ENCODE measurements at places on chromosomes 7 and 10. TPM values are rescaled to one million over a fixed set of nuclear protein-coding genes. Genes with fewer than 3 reads are reported as not detected.
A peak's percentile ranks its signal among the peaks of the same experiment; 100 is the strongest.

DNA sequence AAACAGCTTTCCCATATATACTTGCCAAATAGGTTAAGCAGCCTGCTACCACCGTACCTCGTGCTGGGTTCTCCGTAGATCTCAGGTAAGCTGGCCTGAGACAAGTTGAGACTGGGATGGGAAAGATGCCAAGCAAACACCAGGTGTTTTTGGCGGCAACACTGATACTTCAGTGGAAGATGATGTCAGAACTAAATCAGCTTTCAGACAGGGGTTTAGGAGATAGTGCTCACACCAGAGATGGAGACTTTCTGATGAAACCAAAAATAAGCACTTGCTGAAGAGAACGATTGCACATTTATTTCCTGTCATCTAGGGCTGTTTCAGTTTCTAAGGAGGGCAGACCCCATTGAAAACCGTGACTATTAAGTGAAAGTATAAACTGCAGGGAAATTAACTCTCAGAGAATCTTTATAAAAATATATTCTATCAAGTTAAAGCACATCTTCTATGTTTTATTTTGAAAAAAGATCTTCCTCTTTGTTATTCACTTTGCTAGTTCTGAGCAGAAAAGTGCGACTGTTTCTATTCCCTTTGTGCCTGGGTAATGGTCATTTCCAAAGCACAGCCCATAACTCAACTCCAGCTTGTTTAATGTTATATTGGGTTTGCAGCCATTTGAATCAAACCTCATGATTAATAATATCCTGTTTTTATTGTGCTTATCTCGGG is 149.9 kb downstream of the CPED1 start:
- no peaks in the 10 kb centered on the region for H3K36me3 ChIP-seq
- peak overlapping the region; percentile 52 for H3K27ac ChIP-seq
- peak; percentile 10 for DNase-seq
- peaks cover 4% of the 10 kb centered on the region for H3K27me3 ChIP-seq

DNA sequence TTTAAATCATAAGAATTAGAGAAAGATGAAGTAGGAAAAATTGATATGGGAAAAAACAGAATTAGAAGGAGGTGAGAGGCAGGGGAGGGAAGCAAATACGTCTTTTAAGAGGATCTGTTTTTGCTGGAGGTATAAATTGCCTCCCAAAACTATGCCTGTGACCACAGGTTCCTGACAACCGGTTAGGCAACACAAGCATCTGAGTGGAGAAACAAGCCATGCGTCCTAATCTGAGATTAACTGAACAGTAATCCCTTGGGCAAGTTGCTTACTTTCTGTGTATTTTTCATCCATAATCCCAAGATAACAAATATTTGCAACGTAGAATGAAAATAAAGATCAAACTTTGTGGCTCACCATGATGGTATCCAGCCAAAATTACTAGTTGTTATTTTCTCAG is 149.2 kb downstream of the C1GALT1 start:
- H3K4me3 ChIP-seq: no peak overlapping the region
- H3K36me3 ChIP-seq: no peaks in the 10 kb centered on the region
- no peak for DNase-seq
- H3K4me1 ChIP-seq: peaks cover 5% of the 10 kb centered on the region
- H3K27me3 ChIP-seq: peaks cover 6% of the 10 kb centered on the region

DNA sequence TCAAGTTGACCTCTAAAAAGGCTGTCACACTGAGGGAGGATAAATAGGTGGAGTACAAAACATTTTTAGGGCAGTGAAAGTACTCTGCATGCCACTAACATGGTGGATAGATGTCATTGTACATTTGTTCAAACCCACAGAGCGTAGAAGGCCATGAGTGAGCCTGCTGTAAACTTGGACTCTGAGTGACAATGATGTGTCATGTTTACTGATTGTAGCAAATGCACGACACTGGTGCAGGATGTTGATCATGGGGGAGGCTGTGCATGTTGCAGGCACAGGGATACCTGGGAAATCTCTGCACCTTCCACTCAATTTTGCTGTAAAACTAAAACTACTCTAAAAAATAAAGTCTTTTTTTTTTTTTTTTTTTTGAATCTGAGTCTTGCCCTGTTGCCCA is 52.5 kb upstream of the GRID1 start:
- H3K36me3 ChIP-seq: no peaks in the 10 kb centered on the region
- no peak overlapping the region for H3K4me3 ChIP-seq
- peaks cover 8% of the 10 kb centered on the region for H3K27me3 ChIP-seq
- DNase-seq: no peak
- no peak overlapping the region for H3K27ac ChIP-seq

DNA sequence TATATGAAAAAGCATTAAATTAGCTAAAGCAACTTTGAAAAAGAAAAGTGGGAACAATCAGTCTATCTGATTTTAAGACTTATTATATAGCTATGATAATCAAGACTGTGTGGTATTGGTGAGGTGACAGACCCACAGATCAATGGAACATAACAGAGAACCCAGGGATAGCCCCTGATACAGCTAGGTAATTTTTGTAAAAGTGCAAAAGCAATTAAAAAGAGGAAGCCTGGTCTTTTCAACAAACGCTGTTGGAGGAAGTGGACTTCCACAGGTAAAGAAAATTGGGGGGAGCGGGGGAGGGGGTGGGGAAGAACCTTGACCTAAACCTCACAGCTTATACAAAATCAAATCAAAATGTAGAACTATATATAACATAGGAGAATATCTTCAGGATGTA is 45.4 kb downstream of the GNA12 start:
- no peaks in the 10 kb centered on the region for H3K27me3 ChIP-seq
- H3K4me3 ChIP-seq: no peak overlapping the region
- peaks cover 24% of the 10 kb centered on the region for H3K4me1 ChIP-seq
- no peaks in the 10 kb centered on the region for H3K36me3 ChIP-seq

- no peaks in the 10 kb centered on the region for H3K4me1 ChIP-seq
- H3K27ac ChIP-seq: no peak overlapping the region
- no peaks in the 10 kb centered on the region for H3K36me3 ChIP-seq
- no peak overlapping the region for H3K4me3 ChIP-seq
- H3K27me3 ChIP-seq: no peaks in the 10 kb centered on the region
Observed at GRCh38 chr10:112797855-112798254, 152.2 kb upstream of the TCF7L2 start.

GRCh38 chr10:124731551-124731950 is 12.6 kb downstream of the FAM53B start:
- no peak for DNase-seq
- H3K36me3 ChIP-seq: peaks cover 45% of the 10 kb centered on the region
- peaks cover 86% of the 10 kb centered on the region for H3K4me1 ChIP-seq

NPFFR1 gene
- not detected for total RNA-seq

ITGA8 gene
- not detected for total RNA-seq

TMEM273 gene
- 12.5 TPM for total RNA-seq

FAM131B gene
- 0.30 TPM for total RNA-seq

PCGF6 gene
- total RNA-seq: 12.2 TPM

DNA sequence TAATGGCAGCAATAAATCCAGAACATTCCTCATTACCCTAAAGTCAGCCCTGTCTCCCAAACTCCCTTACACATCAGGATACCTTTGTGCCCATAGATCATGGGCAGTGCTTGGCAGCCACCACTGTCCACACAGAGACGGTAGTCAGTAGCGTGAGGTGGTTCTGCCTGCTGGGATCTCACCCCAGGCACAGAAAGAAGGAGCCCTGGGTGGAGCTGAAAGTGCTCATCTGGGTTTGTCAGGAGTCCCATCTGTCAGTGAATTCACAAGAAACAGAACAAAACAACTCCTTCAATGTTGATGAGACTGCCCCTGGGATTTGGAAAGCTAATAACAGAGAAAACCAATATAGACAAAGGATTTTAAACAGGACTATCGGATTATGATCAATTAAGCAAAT is 90.2 kb upstream of the PRSS58 start:
- no peak overlapping the region for H3K27ac ChIP-seq
- H3K4me1 ChIP-seq: peaks cover 11% of the 10 kb centered on the region
- H3K36me3 ChIP-seq: no peaks in the 10 kb centered on the region
- peaks cover 5% of the 10 kb centered on the region for H3K27me3 ChIP-seq

SYT15B gene
- total RNA-seq: 0.17 TPM

- H3K27ac ChIP-seq: no peak within 1 kb of the TSS
- no peaks in the 10 kb centered on the region for H3K36me3 ChIP-seq
- peaks cover 33% of the 10 kb centered on the region for H3K27me3 ChIP-seq
- DNase-seq: no peak
Observed at GRCh38 chr10:67696029-67696428, at the start of gene CTNNA3. CTNNA3 (minus strand) TSS chr10:67696195.

- H3K36me3 ChIP-seq: no peaks in the 10 kb centered on the region
- no peak overlapping the region for H3K4me3 ChIP-seq
- peaks cover 20% of the 10 kb centered on the region for H3K4me1 ChIP-seq
- H3K27me3 ChIP-seq: peaks cover 30% of the 10 kb centered on the region
- H3K27ac ChIP-seq: no peak overlapping the region
Observed at GRCh38 chr10:48634198-48634983, 29.5 kb upstream of the ARHGAP22 start.

DNA sequence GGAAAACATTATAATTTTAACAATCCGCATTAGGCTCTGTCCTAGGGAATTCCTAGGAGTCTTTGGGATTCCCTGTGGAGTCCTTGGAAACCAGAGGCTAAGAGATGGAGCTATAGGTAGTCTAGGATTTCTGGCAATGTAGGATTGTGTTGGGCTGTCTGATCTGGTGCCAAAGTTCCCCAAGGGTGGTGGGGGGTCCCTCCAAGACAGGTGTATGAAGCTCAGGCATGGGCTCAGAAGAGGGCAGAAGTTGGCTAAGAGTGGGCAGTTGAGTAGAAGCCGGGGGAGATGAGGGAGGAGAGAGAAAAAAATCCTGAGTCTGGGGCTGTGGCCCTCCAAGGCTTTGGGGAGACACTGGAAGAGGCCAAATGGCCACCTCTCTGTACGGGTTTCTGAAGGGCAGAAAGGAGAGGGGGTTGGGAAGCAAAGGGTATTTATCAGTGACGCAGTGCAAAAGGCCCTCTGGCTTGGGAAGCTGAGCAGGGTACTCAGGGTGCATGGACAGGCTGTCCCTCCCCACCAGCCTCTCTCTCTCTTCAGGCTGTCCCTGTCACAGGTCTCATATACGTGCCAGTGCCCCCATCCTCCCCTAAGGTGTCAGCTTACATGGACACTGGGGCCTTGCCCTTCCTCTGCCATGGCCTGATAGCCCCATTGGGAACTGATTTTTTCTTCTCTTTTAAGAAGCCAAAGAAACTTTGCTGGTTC is 929 bp downstream of the HOXA6 start:
- peaks cover 19% of the 10 kb centered on the region for H3K4me1 ChIP-seq
- H3K27ac ChIP-seq: no peak overlapping the region
- no peaks in the 10 kb centered on the region for H3K36me3 ChIP-seq
- no peak for DNase-seq
- no peak overlapping the region for H3K4me3 ChIP-seq
- peaks cover 55% of the 10 kb centered on the region for H3K27me3 ChIP-seq

LIPK gene
- not detected for total RNA-seq

SLC13A4 gene
- not detected for total RNA-seq

ASB10 gene
- not detected for total RNA-seq

DNA sequence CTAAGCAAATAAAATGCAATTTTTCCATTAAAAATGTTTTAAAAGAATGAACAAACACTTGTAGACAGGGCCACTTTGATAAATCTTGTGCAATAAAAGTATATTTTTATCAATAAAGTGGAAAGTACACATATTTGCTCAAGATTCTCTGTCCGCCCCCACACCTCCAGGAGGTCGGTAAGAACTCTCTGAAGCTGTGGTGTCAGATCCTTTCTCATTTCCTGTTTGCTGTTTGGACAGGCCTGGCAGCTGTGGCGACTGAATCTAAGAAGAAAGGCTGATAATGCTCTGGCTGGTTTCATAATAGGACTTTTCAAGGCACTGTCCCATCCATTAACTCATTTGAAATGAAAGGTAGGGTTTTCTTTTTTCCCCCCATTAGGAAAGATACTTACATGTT is 15.3 kb upstream of the ASB4 start:
- H3K4me1 ChIP-seq: peaks cover 10% of the 10 kb centered on the region
- DNase-seq: no peak
- H3K27me3 ChIP-seq: no peaks in the 10 kb centered on the region
- no peak overlapping the region for H3K27ac ChIP-seq
- H3K4me3 ChIP-seq: no peak overlapping the region

DNA sequence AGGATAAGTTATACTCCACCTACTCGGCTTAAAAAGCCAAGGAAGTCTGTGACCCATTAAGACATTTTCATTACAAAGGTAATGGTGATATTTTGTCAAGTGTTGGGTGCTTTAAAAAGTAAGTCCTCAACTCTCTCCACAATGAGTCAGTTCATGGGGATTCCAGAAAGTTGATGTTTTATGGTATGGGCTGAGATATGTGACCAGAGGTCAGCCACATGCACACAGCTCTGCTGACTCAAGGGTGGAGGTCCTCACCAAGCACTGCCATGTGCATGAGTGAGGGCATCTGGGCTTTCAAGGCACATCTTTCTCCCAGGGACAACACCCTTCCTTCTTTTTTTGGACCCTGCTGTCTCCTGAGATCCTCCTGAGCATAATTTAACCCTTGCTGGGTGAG is 292.9 kb downstream of the PTEN start:
- no peak overlapping the region for H3K27ac ChIP-seq
- no peak for DNase-seq
- H3K27me3 ChIP-seq: no peaks in the 10 kb centered on the region
- H3K4me3 ChIP-seq: no peak overlapping the region
- H3K36me3 ChIP-seq: peaks cover 7% of the 10 kb centered on the region
- H3K4me1 ChIP-seq: peaks cover 21% of the 10 kb centered on the region

NME8 gene
- not detected for total RNA-seq

CRHR2 gene
- total RNA-seq: not detected

- no peak overlapping the region for H3K27ac ChIP-seq
- no peak for DNase-seq
Observed at GRCh38 chr7:46432708-46433107, 511.6 kb upstream of the IGFBP3 start.

GRCh38 chr10:20289070-20289828 is 473.0 kb downstream of the PLXDC2 start:
- no peak for DNase-seq
- no peaks in the 10 kb centered on the region for H3K4me1 ChIP-seq
- no peaks in the 10 kb centered on the region for H3K27me3 ChIP-seq
- H3K27ac ChIP-seq: no peak overlapping the region
- H3K36me3 ChIP-seq: no peaks in the 10 kb centered on the region

ERV3-1 gene
- 10.3 TPM for total RNA-seq

DNA sequence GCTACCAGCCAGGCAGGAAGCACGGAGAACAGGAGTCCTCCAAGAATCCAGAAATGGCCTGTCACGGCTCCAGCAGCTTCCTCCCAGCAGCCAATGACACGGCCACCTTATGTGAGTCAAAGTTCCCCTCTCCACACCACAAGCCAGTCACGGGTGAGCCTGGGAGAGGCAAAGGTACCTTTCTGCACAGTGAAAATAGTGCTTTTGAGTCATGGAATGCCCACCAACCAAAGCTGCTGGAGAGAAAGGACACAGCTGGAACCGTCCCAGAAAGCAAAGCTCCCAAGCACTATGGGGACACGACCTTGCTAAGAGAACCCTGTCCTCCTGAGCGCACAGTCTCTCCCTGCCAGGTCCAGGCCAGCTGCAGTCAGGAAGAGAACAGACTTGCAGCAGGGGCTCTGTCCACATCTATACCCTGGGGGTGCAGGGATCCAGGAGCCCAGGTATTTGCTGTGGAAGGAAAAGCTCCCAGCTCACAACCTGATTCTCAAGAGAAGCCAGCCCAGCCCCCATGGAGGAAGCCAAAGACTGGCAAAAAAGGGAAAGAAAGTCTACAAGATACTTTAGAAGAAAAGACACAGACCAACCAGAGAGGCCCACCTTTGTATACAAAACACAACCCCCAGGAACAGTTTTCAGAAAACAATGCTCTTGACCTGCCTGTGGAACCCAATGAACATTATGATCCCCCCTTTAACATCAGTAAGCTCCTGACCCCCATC is 24.4 kb downstream of the C10orf71 start:
- peaks cover 3% of the 10 kb centered on the region for H3K27me3 ChIP-seq
- peaks cover 3% of the 10 kb centered on the region for H3K4me1 ChIP-seq
- no peak overlapping the region for H3K27ac ChIP-seq
- DNase-seq: no peak

PON1 gene
- total RNA-seq: not detected
